ENCODE measurements at places on chromosomes 7 and 10.
A peak's percentile ranks its signal among the peaks of the same experiment; 100 is the strongest.

GRCh38 chr10:3312403-3312940, 139.9 kb upstream of the PITRM1 start:
- no peak for DNase-seq

- DNase-seq = no peak
Observed at GRCh38 chr7:24018331-24018730, 265.7 kb upstream of the NPY start.

- DNase-seq = peak; percentile 87
Observed at GRCh38 chr10:79299397-79300241, 47.6 kb upstream of the PPIF start.

GRCh38 chr7:146725520-146725919, 608.9 kb downstream of the CNTNAP2 start:
- DNase-seq = no peak

DNA sequence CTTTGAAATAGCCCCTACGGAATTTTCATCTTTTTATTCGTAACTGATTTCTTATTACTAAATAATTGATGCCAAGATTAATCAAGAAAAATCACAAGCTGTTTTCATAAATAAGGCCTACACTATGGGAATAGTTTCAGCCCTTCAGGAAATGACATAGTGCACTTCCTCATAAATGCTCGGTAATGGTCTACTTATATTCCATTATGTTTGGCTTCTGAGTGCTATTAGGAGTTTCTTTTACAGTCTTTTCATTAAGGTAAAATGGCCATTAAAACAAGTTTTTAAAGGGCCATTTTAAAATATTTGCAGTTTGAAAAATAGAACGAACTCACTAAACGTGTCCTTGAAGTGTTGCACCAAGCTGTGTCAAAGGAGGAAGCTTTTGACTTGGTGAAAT, 174.5 kb downstream of the DNAH11 start:
- DNase-seq = no peak

DNA sequence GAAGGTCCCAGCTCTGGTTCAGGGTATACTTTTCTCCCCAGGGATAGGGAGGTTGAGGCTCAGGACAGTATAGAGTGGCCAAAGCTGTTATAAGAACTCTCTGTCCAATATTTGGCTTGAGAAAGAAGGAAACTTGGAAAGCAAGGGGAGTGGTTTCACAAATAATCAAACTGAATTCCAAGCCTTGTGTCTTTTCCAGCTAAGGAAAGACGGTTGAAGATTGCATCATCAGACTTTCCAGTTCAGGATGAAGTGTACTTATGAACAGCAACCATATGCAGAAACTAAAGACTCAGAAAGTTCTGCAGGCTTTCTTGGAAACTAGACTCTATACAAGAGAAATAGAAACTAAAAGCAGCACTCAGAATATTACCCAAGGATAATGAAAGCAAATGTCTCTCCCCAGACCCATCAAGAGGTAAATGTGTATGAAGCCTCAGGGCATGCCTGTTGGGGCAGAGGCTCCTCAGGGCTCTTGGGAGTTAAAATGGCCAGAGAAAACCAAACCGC, 46.4 kb downstream of the RAMP3 start:
- peak; percentile 71 for DNase-seq

- no peak for DNase-seq
Observed at GRCh38 chr7:127619681-127620405, 1.9 kb upstream of the PAX4 start.

All from AG10803 (cell line).